ENCODE measurements at places on chromosomes 4 and X.

DNA sequence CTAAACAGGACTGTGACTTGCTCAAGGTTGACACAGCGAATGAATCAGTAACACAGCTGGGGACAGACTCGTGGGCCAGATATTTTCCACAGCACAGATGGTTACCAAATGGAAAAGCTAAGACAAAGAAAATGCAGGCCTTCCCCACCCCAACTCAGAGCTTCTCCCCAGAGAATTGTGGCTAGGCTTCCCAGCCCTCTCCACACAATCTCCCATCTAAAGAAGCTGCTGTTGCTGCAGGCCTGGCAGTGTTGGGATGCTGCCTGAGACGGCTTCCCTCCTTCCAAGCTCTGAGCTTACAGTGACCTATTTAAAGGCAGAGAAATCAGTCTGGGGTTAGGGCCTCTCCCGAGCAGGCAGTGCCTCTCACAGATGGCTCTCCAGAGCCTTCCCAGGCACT, 46.5 kb upstream of the PGRMC1 start:
- DNase-seq = no peak

DNA sequence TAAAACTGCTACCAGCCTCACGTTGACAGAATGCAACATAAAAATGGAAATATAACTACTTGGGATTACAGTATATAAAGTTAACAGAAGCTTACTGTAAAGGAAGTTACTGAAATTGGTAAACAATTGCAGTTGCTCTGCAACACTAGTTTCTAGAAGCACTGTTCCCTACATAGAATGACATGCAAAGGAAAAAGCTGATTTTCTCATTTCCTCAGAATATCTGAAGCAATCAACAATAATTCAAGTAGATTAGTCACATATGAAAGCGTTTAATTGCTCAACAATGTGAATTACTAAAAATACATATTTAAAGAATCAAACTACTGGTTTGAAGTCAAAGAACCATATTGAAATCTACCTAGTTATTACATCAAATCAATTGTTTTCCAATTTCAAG, 31.8 kb downstream of the PDGFC start:
- no peak for DNase-seq

DNA sequence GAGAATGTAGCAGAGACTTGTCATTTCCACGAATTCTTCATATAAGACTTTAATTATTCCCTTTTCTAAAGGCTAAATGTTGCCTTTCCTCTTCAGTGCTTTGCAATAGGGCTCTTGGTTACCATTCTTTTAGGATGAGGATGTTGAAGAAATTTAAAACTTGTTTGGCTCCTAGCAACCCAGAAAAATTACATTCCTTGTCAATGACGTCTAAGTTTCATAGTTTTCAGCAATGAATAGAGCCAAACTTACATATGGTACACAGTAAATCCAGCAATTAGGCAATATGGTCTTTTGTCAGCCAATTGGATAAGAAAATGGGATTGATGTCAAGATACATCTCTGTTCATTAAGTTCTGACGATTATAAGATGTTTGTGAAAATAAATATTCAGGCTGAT, 1639.6 kb upstream of the PCDH10 start:
- DNase-seq = no peak

- DNase-seq = no peak
These were observed 27.2 kb downstream of the RASL11B start for GRCh38 chr4:52889354-52889753.

GRCh38 chrX:150902434-150903109, 4.1 kb upstream of the CD99L2 start:
- no peak for DNase-seq

GRCh38 chr4:8580321-8581093, at the start of gene GPR78:
Gene GPR78 (plus strand): TSS chr4:8580392. CDS start chr4:8580983, 591 bp downstream.
- DNase-seq = peak; percentile 91

DNA sequence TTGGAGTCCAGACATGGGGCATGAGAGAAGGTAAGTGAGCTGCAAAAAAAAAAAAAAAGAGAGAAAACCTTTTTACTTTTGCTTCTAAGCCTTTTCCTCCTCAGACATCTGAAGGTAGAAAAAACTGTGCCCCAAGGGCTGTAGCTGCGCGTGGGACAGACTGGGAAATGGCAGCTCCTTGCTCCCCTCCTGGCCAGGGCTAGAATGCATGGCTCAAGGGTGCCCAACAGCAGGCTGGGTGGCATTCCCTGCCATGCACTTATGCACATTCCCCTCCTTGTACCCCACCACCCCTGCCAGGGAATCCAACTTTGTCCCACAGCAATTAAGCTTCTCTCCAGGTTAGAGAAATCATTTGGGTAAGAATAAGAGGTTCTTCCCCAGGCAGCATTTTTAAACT, 421.2 kb downstream of the TRAM1L1 start:
- no peak for DNase-seq

DNA sequence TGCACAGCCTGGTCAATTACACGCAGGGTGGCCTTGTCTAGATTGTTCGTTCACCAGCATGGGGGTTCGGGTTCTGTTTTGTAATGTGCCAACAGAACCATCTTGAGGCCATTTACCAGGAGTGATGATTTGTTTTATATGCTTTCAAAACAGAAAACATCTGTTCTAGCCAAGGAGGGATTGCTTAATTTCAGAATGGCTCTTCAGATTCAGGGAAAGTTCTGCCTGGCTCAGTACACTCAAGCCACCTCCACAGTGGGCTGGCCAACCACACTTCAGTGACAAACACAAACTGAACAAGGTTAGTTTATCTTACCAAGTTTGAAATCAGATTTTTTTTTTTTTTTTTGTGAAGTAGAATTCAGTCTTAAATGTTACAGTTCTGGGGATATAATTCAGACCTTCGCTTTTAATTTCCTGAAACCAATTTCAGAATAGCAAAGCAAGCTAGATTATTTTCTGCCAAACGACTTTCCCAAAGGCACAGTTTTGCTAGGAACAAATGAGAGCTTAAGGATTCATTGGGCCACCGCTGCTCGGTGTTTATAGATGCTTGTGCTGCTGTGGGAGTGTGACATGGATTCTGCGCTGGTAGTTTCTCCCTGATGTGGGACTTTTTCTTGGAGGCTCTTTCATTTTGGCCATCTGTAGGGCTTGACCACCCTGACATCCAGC, 23.4 kb downstream of the SMS start:
- DNase-seq = no peak
